ENCODE measurements at places on chromosomes 1 and 21. TPM values are rescaled to one million over a fixed set of nuclear protein-coding genes. Genes with fewer than 3 reads are reported as not detected.

- no peaks in the 10 kb centered on the region for H3K4me1 ChIP-seq
- H3K27me3 ChIP-seq, result no peaks in the 10 kb centered on the region
- H3K27ac ChIP-seq, result no peak overlapping the region
- H3K36me3 ChIP-seq, result no peaks in the 10 kb centered on the region
- H3K4me3 ChIP-seq, result no peak overlapping the region
Measured at GRCh38 chr1:239723776-239724367, 337.5 kb downstream of the CHRM3 start.

DNA sequence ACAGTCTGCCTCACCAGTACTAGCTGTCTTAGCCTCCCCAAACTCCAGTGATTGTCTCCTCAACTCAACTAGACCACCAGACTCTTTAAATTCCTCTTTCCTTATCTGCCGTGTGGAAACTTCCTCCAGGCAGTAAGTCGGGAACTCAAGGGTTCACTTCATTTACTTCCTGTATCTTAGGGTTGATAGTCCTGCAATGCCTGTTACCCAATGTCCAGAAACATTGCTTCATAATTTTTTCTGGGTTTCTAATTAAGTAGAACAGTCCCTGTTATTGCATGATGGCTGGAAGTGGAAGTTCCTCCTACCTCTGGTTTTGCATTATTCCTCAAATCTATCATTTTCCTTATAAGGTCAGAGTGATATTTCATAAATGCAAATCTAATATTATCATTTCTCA is 60.8 kb upstream of the RNF11 start:
- no peak for DNase-seq
- H3K36me3 ChIP-seq, result no peaks in the 10 kb centered on the region
- H3K4me1 ChIP-seq, result no peaks in the 10 kb centered on the region
- H3K4me3 ChIP-seq, result no peak overlapping the region
- H3K27ac ChIP-seq, result no peak overlapping the region

LCA5L gene
- total RNA-seq, result 1.9 TPM

ASCL5 gene
- total RNA-seq, result 0.15 TPM

SHE gene
- not detected for total RNA-seq

GRCh38 chr1:22550021-22550420 is 13.3 kb upstream of the EPHA8 start:
- H3K27me3 ChIP-seq, result peaks cover 22% of the 10 kb centered on the region
- H3K27ac ChIP-seq, result no peak overlapping the region
- H3K4me1 ChIP-seq, result no peaks in the 10 kb centered on the region
- H3K4me3 ChIP-seq, result no peak overlapping the region
- no peak for DNase-seq

CASZ1 gene
- total RNA-seq, result 7.7 TPM

DNA sequence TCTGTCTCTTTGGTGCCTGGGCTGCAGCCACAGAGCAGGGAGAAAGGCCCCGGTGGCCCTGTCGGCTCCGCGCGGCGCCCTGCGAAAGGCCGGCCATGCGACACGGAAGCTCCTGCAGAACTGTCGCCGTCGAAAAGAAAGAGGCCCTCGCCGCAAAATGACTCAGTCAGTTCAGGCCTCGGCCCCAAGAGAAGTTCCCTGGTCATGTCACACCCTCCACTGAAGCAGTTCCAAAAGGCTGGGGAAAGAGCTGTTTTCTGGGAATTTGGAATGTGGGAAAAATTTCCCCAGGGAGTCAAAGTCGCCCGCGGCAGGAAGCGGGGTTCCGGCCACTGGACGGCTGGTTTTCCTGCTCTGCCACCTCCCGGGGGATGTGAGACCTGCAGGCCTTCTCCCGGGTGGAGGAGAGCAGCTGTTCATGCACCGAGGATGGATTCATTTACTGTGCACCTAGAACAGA is 115.8 kb upstream of the ZNF678 start:
- no peaks in the 10 kb centered on the region for H3K27me3 ChIP-seq
- DNase-seq, result no peak
- no peak overlapping the region for H3K27ac ChIP-seq
- H3K4me1 ChIP-seq, result no peaks in the 10 kb centered on the region
- no peaks in the 10 kb centered on the region for H3K36me3 ChIP-seq

DNA sequence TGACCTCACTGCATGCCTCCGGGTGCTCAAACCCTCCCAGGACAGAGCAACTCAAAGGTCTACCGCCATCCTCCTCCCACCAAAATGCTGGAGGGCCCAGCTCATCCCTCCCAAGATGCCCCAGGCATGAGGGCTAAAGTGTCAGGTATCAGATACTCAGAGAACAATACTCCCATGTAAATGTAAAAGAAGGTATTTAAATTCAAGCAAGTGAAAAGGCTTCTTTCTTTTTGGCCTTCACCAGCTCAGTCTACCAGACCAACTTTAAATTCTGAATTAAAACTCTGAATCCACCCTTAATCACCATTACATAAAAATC is 3.0 kb downstream of the PARP1 start:
- peaks cover 10% of the 10 kb centered on the region for H3K36me3 ChIP-seq
- H3K27me3 ChIP-seq, result no peaks in the 10 kb centered on the region
- peaks cover 8% of the 10 kb centered on the region for H3K4me1 ChIP-seq
- H3K4me3 ChIP-seq, result no peak overlapping the region

GRCh38 chr1:156692925-156693847 is 12.2 kb downstream of the CRABP2 start:
- peak overlapping the region; percentile 7 for H3K4me3 ChIP-seq
- no peak for DNase-seq
- H3K36me3 ChIP-seq, result no peaks in the 10 kb centered on the region
- peak overlapping the region; percentile 72 for H3K27ac ChIP-seq
- no peaks in the 10 kb centered on the region for H3K27me3 ChIP-seq

DNA sequence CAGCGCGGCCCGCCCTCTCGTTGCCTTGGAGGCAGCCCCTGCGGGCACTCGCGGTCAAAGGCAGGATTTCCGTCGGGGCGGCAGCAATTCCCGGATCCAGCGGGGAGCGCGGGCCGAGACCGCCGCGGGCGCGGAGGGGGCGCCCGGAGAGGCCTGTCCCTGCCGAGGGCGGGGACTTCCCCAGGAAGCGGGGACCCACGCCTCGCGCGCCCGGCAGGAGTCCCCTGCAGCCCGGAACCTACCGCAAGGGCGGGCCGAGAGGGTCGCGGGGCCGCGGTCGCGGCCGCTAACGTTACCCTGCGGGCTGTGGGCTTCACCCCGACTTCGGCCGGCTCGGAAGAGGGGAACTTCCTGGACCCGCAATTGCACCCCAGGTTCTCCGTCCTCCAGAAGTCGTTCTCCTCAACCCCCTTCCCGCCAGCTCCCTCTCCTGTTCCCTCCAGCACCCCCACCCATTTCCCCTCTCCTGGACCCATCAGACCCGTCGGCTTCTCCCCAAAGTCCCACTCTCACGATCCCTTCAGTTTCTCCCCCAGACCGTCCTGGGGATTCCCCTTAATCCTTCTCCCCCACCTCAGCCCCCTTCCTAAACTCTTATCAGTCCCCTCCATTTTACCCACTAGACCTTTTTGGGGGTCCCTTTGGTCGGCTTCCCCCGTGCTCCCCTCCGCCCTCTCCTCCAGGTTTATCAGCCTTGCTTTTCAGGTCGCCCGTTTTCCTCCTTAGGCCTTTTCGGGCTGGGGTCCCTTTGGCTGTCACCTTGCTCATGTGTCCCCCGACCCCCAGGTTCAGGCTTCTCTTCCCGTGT is 604 bp downstream of the FGR start:
- H3K4me1 ChIP-seq, result no peaks in the 10 kb centered on the region
- no peak for DNase-seq
- H3K27me3 ChIP-seq, result no peaks in the 10 kb centered on the region
- H3K36me3 ChIP-seq, result no peaks in the 10 kb centered on the region

GRCh38 chr1:183310753-183311479 is 107.3 kb downstream of the NMNAT2 start:
- no peak overlapping the region for H3K27ac ChIP-seq
- no peak overlapping the region for H3K4me3 ChIP-seq
- no peaks in the 10 kb centered on the region for H3K36me3 ChIP-seq
- peaks cover 3% of the 10 kb centered on the region for H3K4me1 ChIP-seq

DNA sequence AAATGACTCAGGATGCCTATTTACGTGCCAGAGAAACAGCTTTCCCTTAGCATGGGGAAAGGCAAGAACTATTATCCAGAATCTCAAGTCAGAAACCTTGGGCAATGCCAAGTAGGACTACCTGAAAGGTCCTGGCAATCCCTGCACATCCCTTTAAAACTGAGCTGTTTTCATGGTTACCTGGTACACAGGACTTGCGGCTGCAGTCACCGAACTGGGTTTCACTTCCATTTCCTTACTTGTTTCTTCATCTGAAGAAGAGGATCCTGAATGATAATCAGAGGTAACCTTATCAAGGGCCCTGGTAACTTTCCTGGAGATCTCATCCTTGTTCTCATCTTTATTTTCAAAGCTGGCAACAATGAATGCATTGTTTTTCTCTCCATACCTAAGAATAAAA is 14.3 kb downstream of the BTG3 start:
- no peak for DNase-seq
- no peaks in the 10 kb centered on the region for H3K4me1 ChIP-seq
- H3K4me3 ChIP-seq, result no peak overlapping the region
- H3K27me3 ChIP-seq, result no peaks in the 10 kb centered on the region
- no peak overlapping the region for H3K27ac ChIP-seq

MYBPH gene
- total RNA-seq, result 0.22 TPM

DNA sequence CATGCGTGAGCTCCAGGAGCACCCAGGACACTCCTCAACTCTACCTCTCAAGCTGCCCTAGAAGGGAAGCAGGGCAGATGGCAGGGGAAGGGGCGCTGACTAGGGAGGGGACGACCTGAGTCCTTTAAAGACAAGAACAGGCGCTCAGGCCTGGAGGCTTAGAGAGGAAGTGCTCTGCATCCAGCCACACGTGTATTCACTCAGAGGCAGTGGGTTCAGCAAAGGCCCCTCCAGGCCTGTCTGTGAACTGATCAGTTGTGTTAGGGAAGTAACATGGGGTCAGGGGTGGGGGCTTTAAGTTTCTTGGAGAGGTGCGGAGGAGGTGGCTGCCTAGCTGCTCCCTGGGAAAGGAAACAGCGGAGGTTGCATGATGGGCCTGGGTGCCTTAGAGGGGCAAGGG is 37.1 kb upstream of the ARF1 start:
- no peak for DNase-seq
- H3K36me3 ChIP-seq, result no peaks in the 10 kb centered on the region
- no peak overlapping the region for H3K4me3 ChIP-seq
- H3K4me1 ChIP-seq, result no peaks in the 10 kb centered on the region
- no peak overlapping the region for H3K27ac ChIP-seq
- H3K27me3 ChIP-seq, result 0 out of 2 replicates have a peak, but pooled peaks cover 5% of the 10 kb centered on the region

- no peak overlapping the region for H3K27ac ChIP-seq
- no peak for DNase-seq
- no peaks in the 10 kb centered on the region for H3K27me3 ChIP-seq
Measured at GRCh38 chr1:228177721-228178710, 12.4 kb downstream of the IBA57 start.

DNA sequence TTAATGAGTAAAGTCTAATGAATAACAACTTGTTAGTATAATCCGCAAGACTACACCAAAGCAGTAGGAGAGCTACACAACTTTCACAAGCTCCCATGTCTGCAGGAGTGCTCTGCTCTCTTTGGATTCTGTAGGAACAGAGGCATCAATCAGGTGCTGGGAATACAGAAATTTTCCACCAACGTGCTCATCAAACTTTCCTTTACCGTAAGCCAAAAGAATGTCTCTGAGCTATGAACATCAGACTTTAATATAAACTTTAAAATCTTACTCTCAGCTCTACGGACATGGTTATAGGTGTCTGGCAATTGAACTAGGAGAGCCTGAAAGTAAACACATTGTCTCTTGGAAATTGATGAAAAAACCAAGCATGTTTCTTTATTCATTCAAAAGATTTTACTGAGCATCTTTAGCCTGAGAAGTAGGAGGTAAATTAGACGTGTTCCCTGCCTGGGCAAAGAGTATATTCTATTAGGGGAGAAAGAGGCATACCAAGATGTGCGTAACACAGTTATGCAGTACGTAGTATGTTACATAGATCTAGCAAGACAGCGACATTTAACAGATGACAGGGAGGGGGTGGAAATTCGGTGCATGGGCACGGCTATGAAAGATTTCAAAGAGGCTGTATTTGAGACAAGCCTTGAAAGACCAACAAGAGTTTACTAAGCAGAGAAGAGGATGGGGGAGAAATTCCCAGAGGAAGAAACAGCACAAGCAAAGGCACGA is 85.2 kb downstream of the TM2D1 start:
- H3K36me3 ChIP-seq, result no peaks in the 10 kb centered on the region
- H3K4me1 ChIP-seq, result peaks cover 11% of the 10 kb centered on the region
- H3K27ac ChIP-seq, result no peak overlapping the region
- no peak overlapping the region for H3K4me3 ChIP-seq
- no peaks in the 10 kb centered on the region for H3K27me3 ChIP-seq
- no peak for DNase-seq

- H3K27ac ChIP-seq, result no peak overlapping the region
- H3K36me3 ChIP-seq, result no peaks in the 10 kb centered on the region
- no peak for DNase-seq
- H3K4me1 ChIP-seq, result no peaks in the 10 kb centered on the region
Measured at GRCh38 chr1:60390593-60391282, 317.2 kb upstream of the C1orf87 start.

GRCh38 chr1:50358962-50359361 is 64.3 kb downstream of the DMRTA2 start:
- DNase-seq, result no peak
- H3K27ac ChIP-seq, result no peak overlapping the region
- no peaks in the 10 kb centered on the region for H3K4me1 ChIP-seq
- H3K27me3 ChIP-seq, result peaks cover 20% of the 10 kb centered on the region
- H3K4me3 ChIP-seq, result no peak overlapping the region

MMEL1 gene
- 2.7 TPM for total RNA-seq

DNA sequence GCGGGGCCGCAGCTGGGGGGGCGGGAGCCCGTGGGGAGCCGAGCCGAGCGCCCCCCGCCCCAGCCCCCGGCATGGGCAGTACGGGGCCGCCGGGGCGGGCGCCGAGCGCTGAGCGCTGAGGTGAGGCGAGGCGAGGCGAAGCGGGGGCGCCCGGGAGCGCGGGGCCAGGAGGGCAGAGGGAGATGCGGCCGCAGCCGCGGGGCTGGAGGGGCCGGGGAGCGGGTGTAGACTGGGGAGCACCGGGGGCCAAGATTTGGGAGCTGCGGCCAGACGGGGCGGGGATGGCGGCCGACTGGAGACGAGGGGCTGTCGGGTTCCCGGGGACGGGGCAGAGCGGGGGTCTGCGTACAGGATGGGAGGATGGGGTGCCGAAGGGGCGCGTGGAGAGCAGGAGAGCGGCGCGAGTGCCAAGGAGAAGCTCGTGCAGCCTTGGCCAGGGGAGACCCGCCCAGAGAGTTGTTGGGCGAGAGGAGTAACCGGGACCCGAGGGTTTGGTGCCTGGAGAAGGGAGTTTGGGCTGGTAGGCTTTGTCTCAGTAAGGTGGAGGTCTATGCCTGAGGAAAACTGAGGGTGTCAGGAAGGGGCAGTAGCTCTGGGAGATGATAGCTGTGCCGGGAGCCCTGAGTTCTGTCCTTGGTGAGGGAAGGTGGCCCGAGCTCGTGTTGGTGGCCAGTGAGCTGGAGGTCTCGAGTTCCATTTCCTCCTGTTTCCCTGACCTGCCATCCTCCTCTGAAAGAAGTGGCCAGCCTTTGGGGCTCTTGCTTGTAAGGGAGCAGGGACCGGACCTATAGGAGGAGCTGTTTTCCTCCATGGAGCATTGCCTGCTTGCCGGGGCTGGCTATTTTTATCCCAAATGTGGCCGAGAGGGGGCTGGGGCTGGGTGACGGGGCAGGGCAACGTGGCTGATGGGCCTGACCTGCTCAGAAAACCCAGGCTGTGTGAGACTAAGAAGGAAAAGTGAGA is 539 bp downstream of the ATP8B2 start:
- H3K4me3 ChIP-seq, result peak overlapping the region; percentile 77
- 0 out of 2 replicates have a peak, but pooled peaks cover under 1% of the 10 kb centered on the region for H3K36me3 ChIP-seq
- peaks cover 26% of the 10 kb centered on the region for H3K4me1 ChIP-seq

Data from HCT116 (cell line).